Muscle of leg (tissue), 16 donors: ENCODE measurements at places on chromosomes 2 and 18. TPM values are rescaled to one million over a fixed set of nuclear protein-coding genes. Genes with fewer than 3 reads are reported as not detected.

ACVR1C gene
- 0.09 TPM for total RNA-seq

ADAM23 gene
- total RNA-seq, result 4.1 TPM

RESP18 gene
- total RNA-seq, result not detected

NMUR1 gene
- 0.18 TPM for total RNA-seq

DNA sequence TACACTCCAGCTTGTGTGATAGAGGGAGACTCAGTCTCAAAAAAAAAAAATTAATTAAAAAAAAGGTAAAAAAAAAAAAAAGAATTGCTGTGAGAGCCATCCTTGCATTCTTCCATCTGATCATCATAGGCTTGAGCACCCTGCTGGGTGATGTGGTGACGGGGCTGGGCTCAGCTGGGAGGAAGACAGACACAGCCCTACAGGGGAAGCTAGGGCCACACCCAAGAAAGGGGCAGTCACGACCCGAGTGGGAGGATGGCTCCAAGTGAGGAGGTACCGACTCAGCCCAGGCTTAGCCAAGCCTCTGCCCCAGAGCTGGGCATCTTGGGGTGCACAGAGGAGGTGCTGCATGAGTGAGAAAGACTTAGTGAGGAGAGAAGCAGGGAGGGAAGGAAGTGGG lies 165.5 kb downstream of the SH3RF3 start:
- no peak for DNase-seq

DNA sequence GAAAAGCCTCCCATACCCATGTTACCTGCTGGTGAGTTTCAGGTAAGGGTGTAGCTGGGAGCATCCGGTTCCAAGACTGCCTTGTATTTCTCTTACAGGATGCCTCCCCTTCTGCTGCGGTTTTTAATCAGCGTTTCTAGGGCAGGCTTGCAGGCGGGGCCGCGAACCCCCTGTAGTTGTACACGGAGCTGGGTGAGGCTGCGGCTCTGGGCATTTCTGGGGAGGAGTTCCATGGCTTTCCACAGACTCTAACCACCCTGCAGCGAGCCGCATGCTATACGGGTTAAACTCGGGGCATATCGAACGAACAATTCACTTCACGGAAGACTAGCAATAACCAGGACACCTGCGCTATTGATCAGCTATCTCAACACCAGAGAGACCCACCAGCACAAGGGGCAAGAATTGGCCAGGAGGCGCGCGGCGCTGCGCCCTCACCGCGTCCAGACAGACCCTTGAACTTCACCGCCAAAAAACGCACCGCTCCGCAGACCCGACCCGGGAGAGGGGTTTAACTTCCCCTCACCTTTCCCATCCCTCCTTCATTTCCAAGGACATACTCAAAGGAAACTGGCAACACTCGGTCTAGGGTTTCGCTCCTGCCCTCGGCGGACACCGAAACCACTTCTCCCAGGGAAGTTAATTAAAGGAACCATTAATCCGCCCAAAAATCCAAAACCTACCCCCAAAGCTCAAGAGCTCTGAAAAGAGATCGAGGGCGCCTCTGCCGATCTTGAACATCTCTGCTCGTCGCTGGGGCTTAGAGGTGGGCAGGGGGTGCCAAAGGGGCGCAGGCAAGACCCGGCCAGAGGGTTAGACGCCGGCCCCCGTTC lies 909 bp downstream of the TGFA start:
- no peak for DNase-seq
